ENCODE measurements at places on chromosomes 1 and 21. TPM values are rescaled to one million over a fixed set of nuclear protein-coding genes. Genes with fewer than 3 reads are reported as not detected.

Gene CELA2B
- polyA plus RNA-seq: not detected

Gene RASAL2
- 8.8 TPM for polyA plus RNA-seq

- DNase-seq: no peak
Observed at GRCh38 chr1:154951901-154952657, 3.8 kb downstream of the PBXIP1 start.

DNA sequence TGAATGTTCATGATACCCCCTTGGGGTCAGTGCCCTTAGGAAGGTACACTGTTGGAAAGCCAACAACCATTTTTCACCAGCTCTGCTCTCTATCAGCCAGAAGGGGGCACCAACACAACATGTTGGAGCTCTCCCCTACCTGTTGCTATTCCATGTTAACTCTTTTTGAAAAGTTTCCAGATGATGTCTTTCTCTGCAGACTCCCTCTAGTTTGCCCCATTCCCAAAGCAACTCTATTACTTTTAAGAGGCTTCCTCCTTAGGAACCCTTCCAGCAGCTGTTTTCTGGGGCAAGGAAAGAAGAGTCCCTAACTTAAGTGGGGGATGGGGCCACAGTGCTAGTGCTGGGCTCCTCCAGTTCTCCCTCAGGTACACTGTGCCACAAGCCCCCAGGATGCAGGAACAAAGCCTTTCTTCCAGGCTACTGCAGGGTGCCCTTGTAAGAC is 22.9 kb upstream of the NDC1 start:
- DNase-seq: no peak

Gene SYNC
- 13.3 TPM for polyA plus RNA-seq

DNA sequence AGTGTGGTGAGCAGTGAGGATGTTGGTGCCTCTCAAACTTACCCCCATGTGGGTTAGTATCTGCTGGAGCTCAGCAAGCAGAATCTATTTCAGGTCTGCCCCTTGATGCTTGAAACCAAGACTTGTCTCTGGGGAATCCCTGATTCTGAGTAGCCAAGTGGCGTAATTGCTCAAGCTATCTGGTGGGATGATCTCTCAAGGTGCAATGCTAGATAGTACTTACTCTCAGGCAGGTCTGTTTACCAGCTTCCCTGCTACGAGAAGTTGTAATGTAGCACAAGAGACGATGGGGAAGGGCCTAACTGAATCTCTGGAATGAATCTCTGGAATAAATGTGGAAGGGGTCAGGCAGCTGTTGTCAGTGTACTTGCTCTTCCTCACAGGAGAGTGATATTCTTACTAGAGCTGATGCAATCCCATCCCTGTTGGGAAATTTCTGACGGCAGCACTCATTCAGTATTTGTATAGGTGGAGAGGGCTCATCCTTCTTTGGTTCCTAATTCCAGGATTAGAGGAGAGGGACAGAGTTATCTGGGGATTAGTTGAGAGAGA is 65.4 kb downstream of the MACF1 start:
- DNase-seq: no peak

GRCh38 chr1:67676946-67677345 is 8.1 kb upstream of the GADD45A start:
- DNase-seq: no peak

DNA sequence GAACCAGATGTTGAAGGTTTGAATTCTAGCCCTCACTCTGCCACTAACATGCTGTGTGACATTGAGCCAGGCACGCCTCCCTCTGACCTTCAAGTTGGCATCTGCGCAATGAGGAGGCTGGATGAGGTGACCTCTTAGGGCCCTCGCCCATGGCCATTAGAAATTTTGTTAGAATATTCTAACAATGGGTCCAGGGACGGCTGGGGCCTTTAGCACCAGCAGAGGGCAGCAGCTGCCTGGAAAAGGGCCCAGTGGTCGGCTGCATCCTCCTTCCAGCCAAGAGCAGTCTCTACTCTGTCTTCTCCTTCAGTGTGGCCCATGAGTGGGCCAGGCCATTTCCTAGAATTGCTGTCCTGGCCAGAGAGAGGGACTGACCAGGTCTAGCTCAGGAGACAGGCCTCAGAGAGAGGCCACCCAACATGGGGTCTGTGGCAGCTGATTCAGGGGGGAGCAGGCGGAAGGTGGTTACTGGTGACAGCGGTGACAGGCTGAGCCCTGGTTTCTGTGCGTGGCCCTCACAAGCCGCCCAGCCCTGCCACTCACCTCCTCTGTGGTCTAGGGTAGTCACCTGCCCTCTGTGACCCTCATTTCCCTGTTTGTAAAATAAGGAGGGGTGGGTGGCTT is 101.3 kb upstream of the ACTL8 start:
- no peak for DNase-seq

DNA sequence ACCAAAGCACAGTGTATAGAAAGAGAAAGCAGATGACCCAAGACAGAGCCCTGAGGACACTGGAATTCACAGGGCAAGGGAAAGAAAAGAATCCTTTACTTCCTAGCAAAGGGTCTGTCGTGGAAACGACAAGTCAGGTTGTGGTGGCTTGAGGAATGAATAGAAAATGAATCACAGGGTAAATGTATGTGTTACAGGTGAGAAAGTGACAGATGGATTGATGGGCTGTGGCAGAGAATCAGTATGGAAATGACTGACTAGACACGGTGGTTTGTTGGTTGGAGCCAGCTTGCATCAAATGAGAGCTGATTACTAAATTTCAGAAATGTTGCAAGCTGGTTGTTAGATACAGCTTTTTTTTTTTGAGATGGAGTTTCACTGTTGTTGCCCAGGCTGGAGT is 46.9 kb downstream of the PTP4A2 start:
- DNase-seq: no peak

Gene RAP1GAP
- 2.1 TPM for polyA plus RNA-seq

Gene GNG4
- polyA plus RNA-seq: 3.9 TPM

Gene EFHD2
- 50.9 TPM for polyA plus RNA-seq

GRCh38 chr1:184392779-184393522 is 6.1 kb downstream of the C1orf21 start:
- DNase-seq: no peak

Gene MEX3A
- polyA plus RNA-seq: 0.76 TPM

Gene COL9A2
- polyA plus RNA-seq: 11.2 TPM

DNA sequence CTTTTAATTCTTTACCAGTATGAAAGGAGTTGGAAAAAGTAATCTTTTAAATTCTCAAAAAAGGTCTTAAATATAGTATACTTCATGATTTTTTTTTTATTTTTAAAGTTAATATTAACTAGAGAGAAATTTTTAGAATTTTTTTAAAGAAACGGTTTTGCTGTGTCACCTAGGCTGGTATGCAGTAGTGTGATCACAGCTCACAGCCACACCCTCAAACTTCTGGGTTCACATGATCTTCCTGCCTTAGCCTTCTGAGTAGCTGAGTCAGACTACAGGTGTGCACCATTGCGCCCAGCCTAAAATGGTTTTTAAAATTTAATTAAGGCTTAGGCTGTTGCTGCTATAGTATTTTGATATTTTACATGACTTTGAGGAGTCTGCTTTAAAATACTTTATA is 52.4 kb downstream of the TLCD4 start:
- DNase-seq: no peak

Gene SH2D2A
- 0.70 TPM for polyA plus RNA-seq

DNA sequence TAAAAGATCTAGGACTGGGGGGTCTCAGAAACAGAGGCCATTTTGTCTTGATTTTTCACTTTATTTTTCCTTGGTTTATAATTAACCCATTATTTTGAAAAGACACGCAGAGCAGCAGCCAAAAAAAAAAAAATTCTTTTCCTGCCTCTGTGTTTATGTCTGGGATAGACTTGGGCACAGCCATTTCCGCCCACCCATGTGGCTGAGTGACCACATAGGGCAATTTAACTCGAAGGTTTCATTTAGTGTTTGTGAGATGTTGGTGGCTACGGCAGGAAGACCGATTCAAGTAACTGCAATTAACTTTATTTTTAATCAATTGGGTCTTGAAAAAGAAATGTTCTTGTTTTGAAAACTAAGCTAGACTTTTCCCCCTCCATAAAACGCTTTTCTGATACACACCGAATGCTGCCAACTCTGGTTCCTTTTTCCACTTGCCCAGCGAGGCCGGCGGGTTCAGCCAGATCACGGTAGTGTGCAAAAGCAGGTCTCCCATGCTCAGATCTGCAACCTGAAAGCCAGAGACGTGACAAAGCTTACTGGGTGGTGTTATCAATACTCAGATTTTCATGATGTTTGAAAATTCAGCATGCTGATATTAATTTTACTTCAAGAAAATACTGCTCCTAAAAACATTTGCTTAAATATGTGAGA is 97.4 kb upstream of the KRTAP19-8 start:
- DNase-seq: no peak

GRCh38 chr1:167430134-167430848 is 88.0 kb downstream of the CD247 start:
- no peak for DNase-seq

DNA sequence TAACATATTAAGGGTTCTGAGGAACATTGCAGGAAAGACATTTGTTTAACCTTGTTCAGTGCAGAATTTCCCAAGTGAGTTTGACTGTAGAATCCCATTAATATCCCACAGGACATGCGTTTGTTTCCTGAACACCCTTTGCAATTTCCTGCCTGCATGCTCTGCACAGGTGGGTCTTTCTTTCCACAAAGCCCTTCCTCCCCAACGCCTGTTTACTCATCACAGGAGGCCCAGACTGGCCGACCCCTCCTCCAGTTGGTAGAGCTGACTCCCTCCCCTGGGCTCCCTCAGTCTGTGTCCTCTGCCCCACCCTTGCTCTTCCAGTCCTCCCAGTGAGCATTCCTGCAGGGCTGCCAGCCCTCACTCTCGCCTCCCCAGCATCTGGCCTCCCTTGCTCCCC is 47.5 kb upstream of the CTPS1 start:
- no peak for DNase-seq

DNA sequence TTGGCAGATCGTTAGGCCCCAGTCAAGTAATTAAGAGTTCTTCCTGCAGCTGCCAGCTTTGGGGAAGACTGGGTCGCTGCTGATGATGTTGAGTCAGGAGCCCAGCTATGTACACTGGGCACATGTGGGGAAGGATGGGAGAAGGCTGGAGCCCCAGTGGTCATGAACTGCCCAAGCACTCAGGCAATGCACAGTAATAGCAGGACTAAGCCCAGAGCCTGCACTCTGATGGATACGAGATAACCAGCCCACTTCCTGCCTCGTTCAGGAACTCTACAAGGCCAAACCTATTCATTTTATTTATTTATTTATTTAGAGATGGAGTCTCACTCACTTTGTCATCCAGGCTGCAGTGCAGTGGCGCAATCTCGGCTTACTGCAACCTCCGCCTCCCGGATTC is 81.1 kb upstream of the BTG3 start:
- DNase-seq: no peak

Gene LEPROT
- 74.5 TPM for polyA plus RNA-seq

DNA sequence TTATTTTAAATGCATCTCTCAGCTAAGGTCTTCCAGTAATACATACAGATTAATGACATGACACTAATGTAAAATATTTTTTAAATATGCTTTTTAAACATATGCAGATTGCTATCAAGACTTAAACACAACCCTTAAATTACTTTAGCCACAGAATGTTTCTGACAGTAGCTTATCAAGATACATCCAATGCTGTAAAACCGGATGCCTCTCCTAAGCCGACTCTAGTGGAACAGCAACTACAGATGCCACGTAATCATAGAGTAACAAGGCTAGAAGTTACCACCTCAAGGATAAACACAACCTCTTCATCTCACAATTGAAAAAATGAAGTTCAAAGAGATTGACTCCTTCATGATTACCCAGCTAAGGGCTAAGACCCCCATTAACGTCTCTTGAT is 68.4 kb downstream of the ZZZ3 start:
- no peak for DNase-seq

Gene ZBTB8B
- polyA plus RNA-seq: 0.04 TPM

DNA sequence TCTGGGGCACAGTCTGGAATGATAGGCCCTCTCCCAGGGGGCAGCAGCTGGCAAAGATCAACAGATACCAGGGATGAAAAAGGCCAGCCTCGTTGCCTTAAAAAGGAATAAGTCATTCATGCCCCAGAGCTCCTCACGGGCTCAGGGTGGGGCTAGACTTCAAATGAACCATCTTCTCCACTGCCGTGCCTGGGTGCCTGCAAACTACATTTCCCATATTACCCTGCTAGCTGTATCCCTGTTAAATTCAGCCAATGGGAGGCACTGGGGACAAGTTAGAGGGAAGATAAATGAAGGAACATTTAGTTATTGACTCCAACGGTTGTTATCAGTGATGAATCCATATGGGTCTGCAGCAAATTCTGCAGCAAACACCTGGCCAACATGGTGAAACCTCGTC is 101.2 kb upstream of the CYYR1 start:
- DNase-seq: no peak

DNA sequence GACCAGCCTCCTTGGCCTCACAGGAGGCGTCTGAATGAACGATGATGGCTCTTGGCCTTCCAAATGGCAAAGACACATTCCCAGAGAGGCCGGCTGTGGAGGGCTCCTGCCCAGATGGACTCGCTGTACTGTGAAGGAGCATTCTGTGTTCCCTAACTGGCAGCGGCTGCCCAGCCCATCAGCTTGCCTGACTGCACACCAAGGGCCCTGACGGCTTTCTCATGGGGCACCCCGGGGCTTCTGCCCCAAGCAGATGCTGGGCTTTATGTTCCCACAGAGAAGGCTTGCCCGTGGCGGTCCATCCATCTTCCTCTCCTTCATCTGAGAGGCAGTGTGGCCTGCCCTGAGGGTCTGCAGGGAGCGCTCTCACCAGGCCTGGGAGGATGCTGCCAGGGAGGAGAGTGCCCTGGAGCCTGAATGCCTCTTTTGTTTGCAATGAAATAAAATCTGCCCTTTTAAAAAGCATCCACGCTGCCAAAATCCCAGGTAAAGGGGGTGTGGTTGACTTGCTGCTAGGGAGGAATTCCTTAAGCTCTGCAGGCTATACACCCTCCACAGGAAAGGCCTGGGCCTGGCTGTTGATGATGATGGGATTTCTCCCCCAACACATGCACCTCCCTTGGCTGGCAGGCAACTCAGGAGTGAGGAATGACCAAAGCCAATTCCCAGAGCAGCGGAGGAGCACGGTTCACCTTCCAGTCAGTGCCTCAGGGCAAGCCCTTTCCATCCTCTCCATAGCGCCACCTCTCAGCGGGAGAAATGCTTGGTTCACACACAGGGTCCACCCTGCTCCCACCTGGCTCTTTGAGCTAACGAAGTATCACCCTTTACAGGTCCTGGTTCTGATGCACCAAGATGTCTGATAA is 84.6 kb upstream of the SSX2IP start:
- DNase-seq: no peak

Gene PADI4
- 0.10 TPM for polyA plus RNA-seq

- DNase-seq: no peak
Observed at GRCh38 chr1:223413216-223413615, 20.0 kb downstream of the CCDC185 start.

Gene OR2G6
- not detected for polyA plus RNA-seq

DNA sequence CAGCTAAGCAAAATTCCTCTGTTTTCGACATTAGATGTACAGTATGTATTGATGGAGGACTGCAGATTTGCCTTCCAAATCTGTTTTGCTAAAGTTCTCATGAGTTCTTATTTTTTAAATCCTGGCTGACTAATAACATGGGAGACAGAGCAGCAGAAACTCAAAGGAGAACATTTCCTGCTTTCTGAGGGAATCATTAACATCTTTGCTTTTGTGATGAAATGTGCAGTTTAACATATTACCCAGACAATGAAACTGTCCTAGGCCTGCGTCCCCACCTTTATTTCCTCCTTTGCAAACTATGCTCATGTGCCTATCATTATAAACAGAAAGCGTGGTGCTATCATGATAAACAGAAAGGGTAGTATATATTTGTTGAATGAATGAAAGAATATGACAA is 149.9 kb downstream of the ZP4 start:
- DNase-seq: no peak

Gene CDA
- polyA plus RNA-seq: 5.1 TPM

GRCh38 chr1:15714406-15715136 is 21.5 kb upstream of the SLC25A34 start:
- no peak for DNase-seq

Gene FAM167B
- polyA plus RNA-seq: 8.2 TPM

Gene TRIM58
- 0.43 TPM for polyA plus RNA-seq

Measured in urinary bladder (tissue), 4 donors.